ENCODE measurements at places on chromosomes 3 and 15. TPM values are rescaled to one million over a fixed set of nuclear protein-coding genes. Genes with fewer than 3 reads are reported as not detected.
A peak's percentile ranks its signal among the peaks of the same experiment; 100 is the strongest.

- H3K27ac ChIP-seq: no peak overlapping the region
- H3K27me3 ChIP-seq: no peaks in the 10 kb centered on the region
- peaks cover 13% of the 10 kb centered on the region for H3K4me1 ChIP-seq
- DNase-seq: no peak
- no peaks in the 10 kb centered on the region for H3K36me3 ChIP-seq
- no peak overlapping the region for H3K4me3 ChIP-seq
These were observed 66.8 kb upstream of the HACD2 start for GRCh38 chr3:123651449-123652341.

DNA sequence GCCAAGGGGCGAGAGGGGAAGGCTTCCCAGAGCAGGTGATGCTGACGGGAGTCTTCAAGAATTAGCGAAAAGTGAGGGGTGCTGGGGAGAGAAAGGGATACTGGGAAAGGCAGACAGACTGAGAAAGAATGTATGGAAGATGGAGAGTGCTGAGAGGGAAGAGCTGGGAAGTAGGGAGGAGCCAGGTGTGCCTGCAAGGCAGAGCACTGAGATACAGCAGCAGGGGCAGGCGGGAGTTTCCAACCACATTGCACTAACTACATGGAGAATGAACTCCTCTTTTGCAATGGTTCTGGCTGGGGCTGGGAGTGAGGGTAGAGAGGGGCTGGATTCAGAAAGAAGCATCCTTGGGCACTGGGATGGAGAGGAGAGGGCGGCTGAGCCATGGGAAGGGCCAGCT lies 16.0 kb upstream of the CRABP1 start:
- peaks cover 4% of the 10 kb centered on the region for H3K27me3 ChIP-seq
- no peak for DNase-seq
- peak overlapping the region; percentile 81 for H3K27ac ChIP-seq

- H3K36me3 ChIP-seq: peaks cover 29% of the 10 kb centered on the region
- H3K4me1 ChIP-seq: peaks cover 57% of the 10 kb centered on the region
- H3K4me3 ChIP-seq: no peak overlapping the region
- no peaks in the 10 kb centered on the region for H3K27me3 ChIP-seq
- DNase-seq: no peak
These were observed 44.6 kb downstream of the ZBTB38 start for GRCh38 chr3:141412936-141413354.

Gene GUCA1C
- not detected for total RNA-seq

Gene SUSD5
- total RNA-seq: 1.7 TPM

Gene SH3GL3
- total RNA-seq: 6.0 TPM

- H3K4me3 ChIP-seq: no peak overlapping the region
- H3K27me3 ChIP-seq: peaks cover 24% of the 10 kb centered on the region
- H3K4me1 ChIP-seq: peaks cover 7% of the 10 kb centered on the region
- no peak overlapping the region for H3K27ac ChIP-seq
- DNase-seq: no peak
These were observed 55.7 kb downstream of the EPHB1 start for GRCh38 chr3:134850761-134851160.

Gene SLC38A3
- total RNA-seq: 2.5 TPM

Measured in mesothelial cell of epicardium (in vitro differentiated cells).